ENCODE measurements at places on chromosomes 1 and 21.

DNA sequence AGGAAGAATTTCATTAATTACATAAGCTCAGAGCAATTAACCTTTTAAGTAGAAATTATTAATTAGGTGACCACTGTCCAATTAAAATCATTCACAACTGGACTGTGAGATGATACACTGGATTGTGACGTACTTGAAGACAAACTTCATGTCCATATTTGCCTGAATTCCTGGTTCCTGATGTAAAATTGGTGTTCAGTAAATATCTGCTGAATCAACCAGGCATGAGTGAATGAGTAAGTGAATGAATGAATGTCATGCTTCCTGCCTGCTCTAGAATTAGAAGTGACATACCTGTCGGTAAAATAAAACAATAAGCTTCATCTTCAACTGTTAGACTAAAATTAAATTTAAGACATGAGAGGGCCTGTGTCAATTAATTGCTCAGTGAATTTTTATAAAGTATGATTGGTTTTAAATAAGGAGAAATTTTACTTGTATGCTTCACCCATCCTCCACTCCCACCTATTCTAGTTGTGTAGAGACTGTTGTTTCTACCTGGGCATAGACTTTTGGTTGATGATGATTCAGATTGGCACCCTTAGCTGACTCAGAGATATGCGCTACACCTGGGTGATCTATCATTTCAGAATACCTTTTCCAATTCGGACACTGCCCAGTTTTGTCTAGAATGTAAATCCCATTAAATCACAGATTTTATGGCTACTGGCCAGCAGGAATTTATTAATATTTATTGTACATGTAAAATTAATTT, 56.9 kb upstream of the PTGS2 start:
- H3K27me3 ChIP-seq: no peaks in the 10 kb centered on the region
- H3K36me3 ChIP-seq: no peaks in the 10 kb centered on the region
- DNase-seq: no peak
- H3K4me3 ChIP-seq: no peak overlapping the region
- H3K4me1 ChIP-seq: no peaks in the 10 kb centered on the region

- DNase-seq: no peak
- no peak overlapping the region for H3K27ac ChIP-seq
- no peaks in the 10 kb centered on the region for H3K36me3 ChIP-seq
- H3K4me3 ChIP-seq: no peak overlapping the region
- peaks cover 12% of the 10 kb centered on the region for H3K4me1 ChIP-seq
Observed at GRCh38 chr1:203281033-203281432, 24.3 kb upstream of the BTG2 start.

DNA sequence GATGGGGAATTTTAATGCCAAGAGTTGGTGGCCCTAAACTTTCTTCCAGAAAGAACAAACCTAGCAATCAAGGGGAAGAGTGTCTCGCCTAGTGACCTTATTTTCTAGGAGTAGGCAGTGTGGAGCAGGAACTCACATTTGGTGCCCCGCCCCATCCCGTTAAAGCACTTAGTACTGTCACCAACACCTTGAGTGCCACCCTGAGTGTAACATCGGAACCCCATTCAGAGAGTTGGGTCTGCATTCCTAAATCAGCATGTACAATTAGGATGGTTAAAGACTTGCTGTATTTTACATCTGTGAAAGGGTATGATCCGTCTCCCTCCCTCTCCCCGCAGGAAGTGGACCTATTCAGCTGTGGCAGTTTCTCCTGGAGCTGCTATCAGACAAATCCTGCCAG, 15.5 kb downstream of the ETS2 start:
- peaks cover 19% of the 10 kb centered on the region for H3K4me1 ChIP-seq
- no peak overlapping the region for H3K27ac ChIP-seq
- no peaks in the 10 kb centered on the region for H3K27me3 ChIP-seq
- H3K36me3 ChIP-seq: peaks cover 74% of the 10 kb centered on the region
- DNase-seq: no peak

GRCh38 chr1:231985296-231986023, 358.9 kb downstream of the DISC1 start:
- no peak overlapping the region for H3K27ac ChIP-seq
- no peaks in the 10 kb centered on the region for H3K4me1 ChIP-seq
- H3K36me3 ChIP-seq: no peaks in the 10 kb centered on the region
- no peak for DNase-seq
- no peak overlapping the region for H3K4me3 ChIP-seq

GRCh38 chr1:225626698-225627097, 26.2 kb downstream of the ENAH start:
- DNase-seq: no peak
- no peaks in the 10 kb centered on the region for H3K27me3 ChIP-seq
- no peak overlapping the region for H3K4me3 ChIP-seq
- peaks cover 16% of the 10 kb centered on the region for H3K36me3 ChIP-seq
- peak overlapping the region; percentile 22 for H3K27ac ChIP-seq
- H3K4me1 ChIP-seq: peaks cover 31% of the 10 kb centered on the region

DNA sequence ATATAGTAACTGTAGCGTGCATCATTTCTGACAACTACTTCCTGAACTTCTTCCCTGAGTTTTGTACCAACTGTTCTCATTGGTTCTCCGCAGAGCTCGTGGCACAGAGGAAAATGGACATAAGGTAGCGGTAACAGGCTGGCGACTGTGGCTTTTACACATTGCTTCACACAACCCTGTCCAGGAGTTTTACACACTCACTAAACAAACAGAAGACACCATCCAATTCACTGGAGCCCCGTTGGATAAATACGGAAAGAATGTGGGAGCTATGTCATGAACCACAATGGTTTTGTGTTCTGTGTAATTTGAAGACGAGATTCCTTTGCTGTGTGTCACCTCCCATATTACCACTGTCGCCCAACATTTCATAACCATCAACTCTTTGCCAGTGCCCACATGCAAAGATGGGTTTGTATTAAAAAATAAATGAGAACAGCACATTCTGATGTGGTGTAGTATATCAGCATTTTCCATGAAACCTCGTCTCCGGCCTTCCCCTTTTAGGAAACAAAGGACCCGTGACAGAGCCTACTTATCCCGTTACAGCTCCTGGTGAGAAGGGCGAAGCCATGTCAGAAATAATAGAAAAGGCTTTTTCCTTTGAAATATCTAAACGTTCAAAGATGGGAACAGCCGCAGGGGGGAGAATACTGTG, 47.4 kb upstream of the ENAH start:
- peaks cover 34% of the 10 kb centered on the region for H3K4me1 ChIP-seq
- DNase-seq: peak; percentile 90
- no peaks in the 10 kb centered on the region for H3K36me3 ChIP-seq

- no peaks in the 10 kb centered on the region for H3K36me3 ChIP-seq
- no peak overlapping the region for H3K4me3 ChIP-seq
- H3K27me3 ChIP-seq: no peaks in the 10 kb centered on the region
- DNase-seq: no peak
- H3K4me1 ChIP-seq: no peaks in the 10 kb centered on the region
Observed at GRCh38 chr1:182460550-182460951, 10.6 kb downstream of the RGSL1 start.

GRCh38 chr1:178371933-178372388, 124.8 kb downstream of the CLEC20A start:
- H3K27ac ChIP-seq: peak overlapping the region; percentile 61
- H3K36me3 ChIP-seq: no peaks in the 10 kb centered on the region
- H3K4me3 ChIP-seq: peak overlapping the region; percentile 72
- H3K4me1 ChIP-seq: peaks cover 19% of the 10 kb centered on the region
- no peaks in the 10 kb centered on the region for H3K27me3 ChIP-seq

- no peak overlapping the region for H3K4me3 ChIP-seq
- peaks cover 14% of the 10 kb centered on the region for H3K4me1 ChIP-seq
- H3K27ac ChIP-seq: no peak overlapping the region
- DNase-seq: no peak
- H3K27me3 ChIP-seq: no peaks in the 10 kb centered on the region
- no peaks in the 10 kb centered on the region for H3K36me3 ChIP-seq
Observed at GRCh38 chr1:66580081-66580480, 46.1 kb downstream of the SGIP1 start.

GRCh38 chr1:221234791-221235190, 355.5 kb downstream of the HLX start:
- no peaks in the 10 kb centered on the region for H3K27me3 ChIP-seq
- no peak overlapping the region for H3K4me3 ChIP-seq
- no peak overlapping the region for H3K27ac ChIP-seq

- H3K4me1 ChIP-seq: no peaks in the 10 kb centered on the region
- no peak overlapping the region for H3K4me3 ChIP-seq
- no peak overlapping the region for H3K27ac ChIP-seq
- no peak for DNase-seq
Observed at GRCh38 chr21:43845386-43845785, 19.6 kb upstream of the AGPAT3 start.

GRCh38 chr1:171680339-171680738, 27.9 kb upstream of the MYOC start:
- no peak for DNase-seq
- H3K36me3 ChIP-seq: no peaks in the 10 kb centered on the region
- H3K4me1 ChIP-seq: no peaks in the 10 kb centered on the region

DNA sequence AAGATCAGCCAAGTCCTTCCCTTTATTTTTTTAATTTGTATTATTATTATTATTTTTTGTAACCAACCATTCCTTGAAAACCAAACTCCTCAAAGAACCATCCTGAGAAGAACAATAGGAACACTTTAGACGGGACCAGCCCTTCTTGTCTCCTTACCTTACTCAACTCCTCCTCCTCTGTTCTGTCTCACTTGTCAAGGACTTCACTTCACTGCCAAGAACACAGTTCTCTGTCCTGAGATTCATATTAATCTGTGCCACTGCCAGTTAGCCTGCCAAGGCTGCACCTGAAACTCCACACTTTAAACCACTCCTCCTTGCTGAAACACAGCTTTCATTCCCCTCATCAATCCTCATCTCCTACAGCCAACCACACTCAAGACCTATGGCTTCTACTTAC, 73.8 kb upstream of the ATP1A1 start:
- H3K4me3 ChIP-seq: no peak overlapping the region
- DNase-seq: peak; percentile 58
- H3K27ac ChIP-seq: no peak overlapping the region
- no peaks in the 10 kb centered on the region for H3K4me1 ChIP-seq
- H3K27me3 ChIP-seq: no peaks in the 10 kb centered on the region
- no peaks in the 10 kb centered on the region for H3K36me3 ChIP-seq

DNA sequence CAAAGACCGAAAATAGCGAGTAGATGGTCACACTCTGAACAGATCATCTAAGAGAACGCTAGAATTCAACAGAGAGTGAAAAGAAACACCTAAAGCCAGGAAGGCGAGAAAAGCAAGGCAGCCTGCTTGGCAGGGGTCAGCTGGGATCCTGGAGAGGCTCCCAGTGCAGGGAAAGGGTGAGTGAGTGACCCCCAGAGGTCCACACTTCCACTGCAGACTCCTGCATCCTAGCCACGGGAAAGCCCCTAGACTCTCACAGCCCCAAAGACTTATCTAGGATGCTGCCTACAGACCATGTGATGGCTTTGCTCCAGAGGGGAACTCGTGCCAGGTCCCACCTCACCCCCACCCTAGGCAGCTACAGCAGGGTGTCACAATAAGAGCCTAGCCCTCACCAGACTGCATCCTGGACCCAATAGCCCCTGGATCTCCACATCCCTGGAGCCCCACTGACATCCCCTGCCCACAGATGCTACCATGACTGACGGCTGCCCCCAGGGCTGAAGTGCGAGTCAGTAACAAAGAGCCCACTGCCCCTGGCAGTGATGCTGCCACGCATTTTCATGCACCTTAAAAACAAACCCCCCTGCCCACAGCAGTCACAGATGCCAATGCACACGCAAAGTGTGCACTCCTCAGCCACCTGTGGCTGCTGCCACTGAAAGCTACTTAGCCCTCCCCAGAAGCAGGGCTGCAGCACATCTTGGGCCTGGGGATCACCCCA, 62.2 kb downstream of the PSMG1 start:
- H3K27me3 ChIP-seq: peaks cover 11% of the 10 kb centered on the region
- H3K4me1 ChIP-seq: no peaks in the 10 kb centered on the region
- no peak overlapping the region for H3K27ac ChIP-seq
- H3K4me3 ChIP-seq: no peak overlapping the region

GRCh38 chr1:159882527-159882862, 17.5 kb downstream of the CFAP45 start:
- no peak overlapping the region for H3K4me3 ChIP-seq
- no peaks in the 10 kb centered on the region for H3K27me3 ChIP-seq
- DNase-seq: no peak
- no peaks in the 10 kb centered on the region for H3K36me3 ChIP-seq
- peak overlapping the region; percentile 28 for H3K27ac ChIP-seq

DNA sequence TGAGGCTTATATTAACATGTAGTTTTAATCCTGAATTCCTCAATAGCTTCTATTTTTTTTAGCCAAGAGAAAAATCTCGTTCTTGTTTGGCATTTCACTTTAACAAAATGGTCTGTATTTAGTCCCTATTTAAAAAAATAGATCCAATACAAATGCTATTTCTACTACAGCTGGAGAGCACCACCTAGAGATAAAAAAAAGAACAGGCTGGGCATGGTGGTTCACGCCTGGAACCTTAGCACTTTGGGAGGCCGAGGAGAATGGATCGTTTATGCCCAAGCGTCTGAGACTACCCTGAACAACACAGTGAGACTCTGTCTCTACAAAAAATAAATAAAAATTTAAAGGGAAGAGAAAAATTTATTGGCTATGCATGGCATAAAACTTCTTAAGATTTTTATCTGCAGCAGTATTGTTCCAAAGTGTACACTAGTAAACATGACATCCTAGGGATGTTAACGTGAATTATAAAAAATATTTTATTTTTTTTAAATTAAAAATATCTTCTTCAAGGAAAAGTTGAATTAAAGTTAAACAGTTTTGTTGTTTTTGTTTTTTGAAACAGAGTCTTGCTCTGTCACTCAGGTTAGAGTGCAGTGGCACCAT, 4.4 kb downstream of the ST7L start:
- no peak for DNase-seq
- peaks cover 11% of the 10 kb centered on the region for H3K4me1 ChIP-seq
- H3K4me3 ChIP-seq: no peak overlapping the region
- H3K27me3 ChIP-seq: no peaks in the 10 kb centered on the region

DNA sequence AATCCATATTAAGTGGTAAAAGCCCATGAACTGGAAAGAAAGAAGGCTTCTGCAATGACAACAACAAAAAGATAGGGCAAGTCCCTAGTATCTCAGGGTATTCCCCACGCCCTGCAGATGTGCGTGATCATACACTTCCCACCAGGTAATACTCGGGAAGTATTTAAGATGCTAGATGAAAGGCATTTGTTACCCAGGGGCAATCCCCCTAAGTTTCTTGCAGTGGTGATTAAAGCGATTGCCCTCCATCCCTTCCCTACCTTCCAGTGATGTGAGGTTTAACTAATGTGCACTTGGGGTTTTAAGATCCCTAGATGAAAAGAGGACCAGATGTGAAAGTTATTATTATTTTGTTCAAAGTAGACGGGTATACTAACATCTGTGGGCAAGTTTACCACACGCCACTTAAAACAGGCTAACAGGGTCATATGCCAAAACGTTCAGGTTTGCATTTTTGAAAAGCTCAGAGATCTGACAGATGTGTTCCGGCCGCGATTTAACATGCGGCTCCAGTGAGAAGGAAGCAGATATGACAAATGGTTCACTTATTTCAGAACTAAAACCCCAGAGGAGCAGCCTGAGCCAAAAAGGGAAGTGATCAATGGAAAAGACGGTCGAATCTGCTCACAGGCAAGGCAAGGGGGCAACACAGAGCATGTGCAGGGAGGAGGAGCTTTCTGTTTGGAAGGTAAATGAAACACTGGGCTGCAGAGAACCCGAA, 17.4 kb downstream of the TIAM1 start:
- H3K27ac ChIP-seq: no peak overlapping the region
- peak; percentile 83 for DNase-seq
- H3K4me1 ChIP-seq: peaks cover 6% of the 10 kb centered on the region
- no peaks in the 10 kb centered on the region for H3K27me3 ChIP-seq
- H3K36me3 ChIP-seq: no peaks in the 10 kb centered on the region

- no peaks in the 10 kb centered on the region for H3K27me3 ChIP-seq
- DNase-seq: peak; percentile 89
- no peaks in the 10 kb centered on the region for H3K36me3 ChIP-seq
- peaks cover 7% of the 10 kb centered on the region for H3K4me1 ChIP-seq
- no peak overlapping the region for H3K4me3 ChIP-seq
Observed at GRCh38 chr1:6770751-6771440, 14.4 kb upstream of the CAMTA1 start.

Measured in osteoblast (primary cell).